ENCODE measurements at places on chromosomes 3 and 15.

- H3K27me3 ChIP-seq, result no peaks in the 10 kb centered on the region
- H3K27ac ChIP-seq, result no peak overlapping the region
- DNase-seq, result no peak
- H3K4me3 ChIP-seq, result no peak overlapping the region
Observed at GRCh38 chr3:62562017-62562416, 188.7 kb upstream of the FEZF2 start.

- H3K4me1 ChIP-seq, result peaks cover 8% of the 10 kb centered on the region
- H3K27me3 ChIP-seq, result no peaks in the 10 kb centered on the region
- H3K36me3 ChIP-seq, result no peaks in the 10 kb centered on the region
- H3K27ac ChIP-seq, result no peak overlapping the region
- no peak for DNase-seq
Observed at GRCh38 chr15:68421115-68421551, 10.8 kb downstream of the ITGA11 start.

- no peaks in the 10 kb centered on the region for H3K27me3 ChIP-seq
- peaks cover 8% of the 10 kb centered on the region for H3K4me1 ChIP-seq
- DNase-seq, result no peak
- H3K4me3 ChIP-seq, result no peak overlapping the region
Observed at GRCh38 chr3:71303627-71304200, 279.8 kb downstream of the FOXP1 start.

GRCh38 chr3:45226206-45226915 lies at the start of gene TMEM158:
Gene TMEM158, minus strand, starts transcription at chr3:45226287. Its CDS starts 260 bp downstream, at chr3:45226027.
- peak within 1 kb of the TSS; percentile 83 for H3K27ac ChIP-seq
- H3K36me3 ChIP-seq, result no peaks in the 10 kb centered on the region
- peaks cover 6% of the 10 kb centered on the region for H3K4me1 ChIP-seq
- H3K27me3 ChIP-seq, result peaks cover 3% of the 10 kb centered on the region

GRCh38 chr3:56837196-56837955 lies 35.6 kb upstream of the ARHGEF3 start:
- no peaks in the 10 kb centered on the region for H3K27me3 ChIP-seq
- H3K36me3 ChIP-seq, result no peaks in the 10 kb centered on the region
- DNase-seq, result no peak
- H3K4me1 ChIP-seq, result peaks cover 47% of the 10 kb centered on the region

- no peak overlapping the region for H3K27ac ChIP-seq
- no peaks in the 10 kb centered on the region for H3K36me3 ChIP-seq
- no peaks in the 10 kb centered on the region for H3K27me3 ChIP-seq
- H3K4me3 ChIP-seq, result no peak overlapping the region
- no peaks in the 10 kb centered on the region for H3K4me1 ChIP-seq
Observed at GRCh38 chr3:84904816-84905555, 53.8 kb upstream of the CADM2 start.

- no peaks in the 10 kb centered on the region for H3K27me3 ChIP-seq
- no peak for DNase-seq
- no peak overlapping the region for H3K4me3 ChIP-seq
- H3K4me1 ChIP-seq, result no peaks in the 10 kb centered on the region
Observed at GRCh38 chr3:1693145-1693544, 405.5 kb upstream of the CNTN4 start.

DNA sequence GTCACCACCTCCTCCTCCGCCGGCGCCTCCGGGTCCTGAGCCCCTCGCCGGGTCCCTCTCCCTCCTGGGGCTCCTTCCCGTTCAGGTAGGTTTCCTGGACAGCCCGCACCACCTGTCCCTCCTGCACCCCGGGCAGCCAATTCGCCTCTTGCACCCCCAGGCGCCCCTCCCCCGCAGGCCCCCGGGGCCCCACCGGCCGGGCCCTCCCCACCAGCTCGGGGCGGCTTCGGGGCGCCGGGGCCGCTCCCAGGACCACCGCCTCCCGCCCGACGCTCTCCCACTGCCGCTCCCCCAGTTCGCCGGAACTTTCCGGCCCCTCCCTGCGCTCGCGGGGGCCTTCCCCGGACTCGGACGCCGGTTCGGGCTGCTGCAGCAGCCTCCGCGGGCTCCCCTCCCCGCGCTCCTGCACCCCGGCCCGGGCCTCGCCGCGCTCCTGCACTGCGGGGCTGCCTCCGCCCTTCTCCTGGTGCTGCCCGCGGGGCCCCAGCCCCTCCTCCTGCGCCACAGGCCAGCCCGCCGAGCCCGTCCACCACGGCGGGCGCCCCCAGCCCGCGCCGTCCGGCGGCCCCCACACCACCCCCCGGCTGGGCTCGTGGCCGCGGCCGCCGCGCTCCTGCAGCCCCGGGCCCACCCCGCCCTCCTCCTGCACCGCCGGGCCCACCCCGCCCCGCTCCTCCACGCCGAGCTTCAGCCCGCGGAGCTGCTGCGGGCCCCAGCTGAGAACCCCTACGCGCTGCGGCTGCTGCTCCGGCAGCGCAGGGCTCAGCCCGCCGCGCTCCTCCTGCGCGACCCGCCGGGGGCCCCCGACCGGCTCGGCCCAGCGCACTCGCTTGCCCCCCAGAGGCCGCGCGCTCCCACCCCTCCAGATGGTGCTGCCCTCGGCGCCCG lies 587 bp upstream of the TNK2 start:
- no peaks in the 10 kb centered on the region for H3K27me3 ChIP-seq
- H3K4me3 ChIP-seq, result peak overlapping the region; percentile 75
- no peak for DNase-seq
- peak overlapping the region; percentile 92 for H3K27ac ChIP-seq

- H3K4me1 ChIP-seq, result peaks cover 64% of the 10 kb centered on the region
- H3K27me3 ChIP-seq, result no peaks in the 10 kb centered on the region
- no peak for DNase-seq
- H3K4me3 ChIP-seq, result no peak overlapping the region
- peaks cover 49% of the 10 kb centered on the region for H3K36me3 ChIP-seq
Observed at GRCh38 chr3:129482721-129483120, 42.7 kb downstream of the IFT122 start.

DNA sequence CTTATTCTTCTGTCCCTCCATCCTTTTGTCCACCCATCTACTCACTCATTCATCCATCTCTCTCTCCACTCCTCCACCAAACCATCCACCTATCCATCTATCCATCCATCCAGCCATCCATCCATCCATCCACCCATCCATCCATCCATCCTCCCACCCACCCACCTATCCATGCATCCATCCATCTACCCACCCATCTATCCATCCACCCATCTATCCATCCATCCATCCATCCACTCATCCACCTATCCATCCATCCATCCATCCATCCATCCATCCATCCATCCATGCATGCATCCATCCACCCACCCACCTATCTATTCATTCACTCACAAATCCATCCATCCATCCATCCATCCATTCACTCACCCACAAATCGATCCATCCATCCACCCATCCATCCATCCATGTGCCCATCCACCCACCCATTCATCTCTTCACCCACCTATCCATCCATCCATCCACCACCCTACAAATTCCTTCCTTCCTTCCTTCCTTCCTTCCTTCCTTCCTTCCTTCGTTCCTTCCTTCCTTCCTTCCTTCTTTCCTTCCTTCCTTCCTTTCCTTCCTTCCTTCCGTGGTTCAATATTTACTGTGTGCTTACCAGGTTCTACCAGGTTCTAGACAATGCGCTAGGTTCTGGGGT lies 17.3 kb downstream of the ATP2B2 start:
- H3K36me3 ChIP-seq, result no peaks in the 10 kb centered on the region
- H3K27me3 ChIP-seq, result no peaks in the 10 kb centered on the region
- no peak for DNase-seq
- H3K4me1 ChIP-seq, result peaks cover 25% of the 10 kb centered on the region
- H3K4me3 ChIP-seq, result no peak overlapping the region
- H3K27ac ChIP-seq, result no peak overlapping the region

GRCh38 chr15:74725225-74725774 lies at the start of gene CYP1A1:
Gene CYP1A1, minus strand, starts transcription at chr15:74725528. Its CDS starts 2,431 bp downstream, at chr15:74723097.
- peak within 1 kb of the TSS; percentile 38 for H3K4me3 ChIP-seq
- H3K27ac ChIP-seq, result peak within 1 kb of the TSS; percentile 62
- peaks cover 9% of the 10 kb centered on the region for H3K4me1 ChIP-seq
- DNase-seq, result no peak
- peaks cover 49% of the 10 kb centered on the region for H3K27me3 ChIP-seq

DNA sequence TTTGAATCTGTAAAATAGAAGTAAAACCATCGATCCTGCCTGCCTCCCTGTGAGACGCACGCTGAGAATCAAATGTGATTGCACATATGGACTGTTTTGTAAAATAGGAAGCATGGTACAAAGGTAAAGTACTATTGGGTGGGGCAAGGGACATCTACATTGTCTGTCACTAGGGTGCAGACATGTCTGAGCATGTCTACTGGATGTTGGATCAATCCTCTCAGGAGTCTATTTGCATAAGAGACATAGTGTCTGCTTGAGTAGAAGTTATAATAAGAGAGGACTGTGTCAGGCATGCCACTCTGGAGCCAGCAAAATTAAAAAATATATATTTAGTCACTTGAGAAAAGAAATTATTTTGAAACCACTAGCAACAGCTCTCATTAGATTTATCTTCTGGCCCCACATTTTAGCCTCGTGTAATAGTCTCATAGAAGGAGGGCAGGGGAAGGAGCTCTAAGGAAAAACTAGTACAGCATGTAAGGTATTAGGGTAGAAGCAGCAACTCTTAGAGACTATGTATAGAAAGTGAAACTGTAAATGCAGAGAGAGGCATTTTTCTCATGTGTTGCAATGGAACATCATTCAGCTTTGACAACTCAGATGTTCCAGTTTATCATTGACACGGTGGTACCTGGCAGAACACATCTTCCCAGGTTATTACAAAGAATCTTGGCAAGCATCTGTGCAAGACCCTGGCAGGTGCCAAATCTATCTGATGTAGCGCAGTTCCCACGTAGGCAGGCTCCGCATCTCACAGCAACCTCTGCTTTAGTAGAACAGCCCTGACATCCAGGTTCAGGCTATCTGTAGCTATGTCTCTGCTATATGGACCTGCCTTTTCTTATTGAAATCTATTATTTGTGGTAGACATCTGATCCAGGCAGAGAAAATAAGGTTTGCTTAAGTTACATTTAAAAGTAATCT lies 85.2 kb upstream of the CHL1 start:
- H3K4me3 ChIP-seq, result no peak overlapping the region
- H3K27me3 ChIP-seq, result no peaks in the 10 kb centered on the region
- no peaks in the 10 kb centered on the region for H3K36me3 ChIP-seq
- no peak for DNase-seq
- peaks cover 11% of the 10 kb centered on the region for H3K4me1 ChIP-seq
- no peak overlapping the region for H3K27ac ChIP-seq

DNA sequence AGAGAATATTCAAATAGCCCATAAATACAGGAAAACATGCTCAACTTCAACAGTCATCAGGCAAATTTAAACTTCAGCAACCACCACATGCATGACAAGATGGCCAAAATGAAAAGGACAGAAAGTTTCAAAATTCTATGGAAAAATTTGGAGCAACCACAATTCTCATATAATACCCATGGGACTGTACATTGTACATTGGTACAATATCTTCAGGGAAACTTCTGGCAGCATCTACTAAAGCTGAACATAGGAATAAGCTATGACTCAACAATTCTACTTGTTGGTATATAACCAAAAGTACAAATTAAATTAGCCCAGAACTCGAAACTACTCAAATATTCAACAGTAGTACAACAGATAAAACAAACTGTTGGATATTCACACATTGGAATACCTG lies 847.6 kb downstream of the TBL1XR1 start:
- DNase-seq, result no peak
- H3K36me3 ChIP-seq, result no peaks in the 10 kb centered on the region
- no peak overlapping the region for H3K4me3 ChIP-seq
- no peaks in the 10 kb centered on the region for H3K27me3 ChIP-seq

- no peak overlapping the region for H3K4me3 ChIP-seq
- peaks cover 20% of the 10 kb centered on the region for H3K4me1 ChIP-seq
- no peaks in the 10 kb centered on the region for H3K27me3 ChIP-seq
- no peaks in the 10 kb centered on the region for H3K36me3 ChIP-seq
- peak overlapping the region; percentile 17 for H3K27ac ChIP-seq
Observed at GRCh38 chr15:70605606-70606410, 157.6 kb downstream of the UACA start.

GRCh38 chr3:79490165-79491028 lies 277.4 kb downstream of the ROBO1 start:
- H3K36me3 ChIP-seq, result no peaks in the 10 kb centered on the region
- no peak overlapping the region for H3K4me3 ChIP-seq
- H3K4me1 ChIP-seq, result no peaks in the 10 kb centered on the region
- no peak overlapping the region for H3K27ac ChIP-seq

GRCh38 chr3:138371070-138371965 lies 22.9 kb downstream of the MRAS start:
- H3K4me3 ChIP-seq, result no peak overlapping the region
- no peak for DNase-seq
- no peaks in the 10 kb centered on the region for H3K36me3 ChIP-seq
- H3K4me1 ChIP-seq, result no peaks in the 10 kb centered on the region

DNA sequence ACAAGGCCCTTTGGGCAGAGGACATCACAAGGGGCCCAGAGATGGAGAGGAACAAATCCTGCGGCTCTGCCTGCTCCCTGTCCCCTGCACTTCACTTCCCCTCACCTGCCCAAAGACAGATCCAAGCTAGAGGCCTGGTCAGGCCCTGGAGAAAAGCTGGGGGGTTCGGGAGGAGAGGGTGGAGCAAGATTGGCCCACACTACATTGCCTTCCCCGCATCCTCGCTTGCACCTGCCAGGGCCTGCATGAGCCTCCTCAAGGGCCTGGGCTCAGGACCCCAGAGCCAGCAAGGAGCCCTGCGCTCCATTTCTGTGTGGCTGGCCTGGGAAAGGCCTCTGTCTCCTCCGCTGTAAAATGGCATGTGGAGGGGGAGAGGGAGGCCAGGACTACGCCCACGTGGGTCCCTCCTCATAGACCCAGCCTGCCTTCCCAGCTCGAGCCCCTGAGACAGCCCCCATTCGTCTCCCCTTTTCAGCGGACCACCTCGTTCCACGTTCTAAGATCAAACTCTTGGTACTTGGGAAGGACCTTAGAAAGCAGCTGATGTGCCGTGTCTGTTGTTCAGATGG lies 106.0 kb downstream of the HMG20A start:
- H3K4me3 ChIP-seq, result no peak overlapping the region
- DNase-seq, result no peak
- H3K36me3 ChIP-seq, result no peaks in the 10 kb centered on the region
- peaks cover 6% of the 10 kb centered on the region for H3K4me1 ChIP-seq

GRCh38 chr3:145087038-145087437 lies 1073.9 kb downstream of the PLOD2 start:
- no peaks in the 10 kb centered on the region for H3K36me3 ChIP-seq
- no peaks in the 10 kb centered on the region for H3K27me3 ChIP-seq
- H3K4me3 ChIP-seq, result no peak overlapping the region
- no peak for DNase-seq

DNA sequence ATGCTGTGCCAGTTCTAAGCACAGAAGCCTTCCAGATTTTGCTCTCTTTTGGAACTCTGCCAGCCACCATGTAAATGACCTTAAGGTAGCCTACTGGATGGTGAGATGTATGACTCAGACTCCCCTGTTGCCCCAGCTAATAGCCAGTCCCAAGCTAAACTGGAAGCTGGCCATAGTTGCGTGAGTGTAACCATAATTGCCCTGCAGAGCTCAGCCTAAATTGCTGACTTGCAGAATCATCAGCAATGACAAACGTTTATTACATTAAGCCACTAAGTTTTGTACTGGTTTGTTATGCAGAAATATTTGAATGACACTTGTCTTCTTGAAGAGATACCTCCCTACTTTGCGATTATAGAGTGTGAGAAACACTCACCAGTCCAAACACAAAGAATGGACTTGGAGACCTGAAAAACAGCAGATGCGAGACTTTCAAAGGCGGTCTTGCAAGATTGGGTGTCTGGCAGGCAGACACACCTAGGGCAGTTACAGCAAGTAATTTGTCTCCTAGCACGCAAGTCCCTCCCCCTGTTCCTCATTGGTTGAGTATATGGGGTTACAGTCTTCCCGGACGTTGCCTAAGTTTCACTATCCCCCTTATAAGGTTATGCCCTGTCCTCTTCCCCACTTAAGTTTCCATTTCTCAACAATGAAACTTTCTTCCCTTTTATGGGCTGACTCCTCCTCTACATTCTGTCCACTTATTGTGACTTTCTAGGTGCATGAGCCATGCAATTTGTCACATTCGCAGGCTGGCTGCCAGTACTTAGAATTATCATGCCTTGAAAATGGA lies 83.6 kb upstream of the XCR1 start:
- no peaks in the 10 kb centered on the region for H3K36me3 ChIP-seq
- peaks cover 3% of the 10 kb centered on the region for H3K4me1 ChIP-seq
- H3K4me3 ChIP-seq, result no peak overlapping the region
